Stimulated activated CD4-positive, alpha-beta T cell treated with anti-CD3 and anti-CD28 coated beads, Interleukin-2, amount 100 ng/mL, for 4 hours (primary cell): ENCODE measurements at places on chromosomes 6 and 20.

GRCh38 chr6:7806711-7807110 is 80.8 kb downstream of the BMP6 start:
- no peak for DNase-seq

GRCh38 chr6:111282515-111282914 is 195.2 kb downstream of the SLC16A10 start:
- DNase-seq: no peak

DNA sequence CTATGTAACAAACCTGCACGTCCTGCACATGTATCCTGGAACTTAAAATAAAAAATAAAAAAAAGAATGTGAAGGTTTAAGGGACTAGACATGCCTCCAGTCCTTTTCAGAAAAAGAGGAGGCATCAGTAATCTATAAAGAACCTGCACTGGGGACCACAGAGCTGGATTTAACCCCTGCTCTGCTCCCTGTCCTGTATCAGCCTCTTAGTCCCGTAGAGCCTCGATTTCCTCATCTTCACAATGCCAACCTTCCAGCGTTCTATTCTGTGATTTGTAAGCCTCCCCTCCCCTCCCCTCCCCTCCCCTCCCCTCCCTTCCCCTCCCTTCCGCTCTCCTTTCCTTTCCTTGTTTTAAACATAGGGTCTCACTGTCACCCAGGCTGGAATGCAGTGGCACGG is 31.1 kb upstream of the TMEM181 start:
- DNase-seq: no peak

- no peak for DNase-seq
Measured at GRCh38 chr6:151067684-151068596, 171.8 kb upstream of the AKAP12 start.

DNA sequence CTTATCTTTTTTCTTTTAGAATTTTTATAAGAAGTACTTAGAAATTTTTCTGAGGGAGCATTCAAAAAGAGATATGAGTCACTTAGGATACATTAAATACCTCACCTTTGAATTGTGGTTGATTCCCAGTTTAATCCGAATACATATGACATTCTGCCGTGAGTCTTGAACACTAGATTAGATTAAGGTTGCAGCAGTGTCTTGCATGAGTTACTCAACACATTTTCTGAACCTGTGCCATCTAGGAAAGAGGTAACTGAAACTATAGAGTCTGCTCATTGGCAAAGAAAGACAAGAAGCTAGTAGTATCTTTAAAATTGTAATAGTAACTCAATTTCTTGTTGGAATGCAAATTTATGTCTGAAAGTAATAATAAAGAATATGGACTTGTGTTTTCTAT is 14.9 kb downstream of the PEX3 start:
- DNase-seq: no peak

GRCh38 chr6:13787137-13787536 is 27.2 kb downstream of the MCUR1 start:
- DNase-seq: no peak

GRCh38 chr6:30792786-30793185 is 48.4 kb upstream of the IER3 start:
- no peak for DNase-seq

GRCh38 chr6:162226803-162227202 is 500.8 kb downstream of the PRKN start:
- DNase-seq: no peak

- DNase-seq: no peak
Measured at GRCh38 chr6:132368916-132369481, 32.3 kb downstream of the MOXD1 start.

DNA sequence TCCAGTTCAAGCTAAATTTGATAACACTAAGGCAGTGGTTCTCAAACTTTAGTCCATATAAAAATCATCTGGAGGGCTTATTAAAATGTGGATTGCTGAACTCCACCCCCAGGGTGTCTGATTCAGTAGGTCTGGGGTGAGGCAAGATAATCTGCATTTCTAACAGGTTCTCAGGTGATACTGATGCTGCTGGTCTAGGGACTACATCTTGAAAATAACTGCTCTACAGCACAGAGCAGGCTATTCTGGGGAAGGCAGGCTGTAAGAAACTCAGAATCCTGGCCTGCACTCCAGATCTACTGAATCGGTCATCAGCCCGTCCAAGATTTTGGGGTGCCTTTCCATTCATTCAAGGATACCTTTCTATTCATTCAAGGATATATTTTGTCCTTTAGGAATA is 11.5 kb downstream of the CALHM5 start:
- DNase-seq: no peak

DNA sequence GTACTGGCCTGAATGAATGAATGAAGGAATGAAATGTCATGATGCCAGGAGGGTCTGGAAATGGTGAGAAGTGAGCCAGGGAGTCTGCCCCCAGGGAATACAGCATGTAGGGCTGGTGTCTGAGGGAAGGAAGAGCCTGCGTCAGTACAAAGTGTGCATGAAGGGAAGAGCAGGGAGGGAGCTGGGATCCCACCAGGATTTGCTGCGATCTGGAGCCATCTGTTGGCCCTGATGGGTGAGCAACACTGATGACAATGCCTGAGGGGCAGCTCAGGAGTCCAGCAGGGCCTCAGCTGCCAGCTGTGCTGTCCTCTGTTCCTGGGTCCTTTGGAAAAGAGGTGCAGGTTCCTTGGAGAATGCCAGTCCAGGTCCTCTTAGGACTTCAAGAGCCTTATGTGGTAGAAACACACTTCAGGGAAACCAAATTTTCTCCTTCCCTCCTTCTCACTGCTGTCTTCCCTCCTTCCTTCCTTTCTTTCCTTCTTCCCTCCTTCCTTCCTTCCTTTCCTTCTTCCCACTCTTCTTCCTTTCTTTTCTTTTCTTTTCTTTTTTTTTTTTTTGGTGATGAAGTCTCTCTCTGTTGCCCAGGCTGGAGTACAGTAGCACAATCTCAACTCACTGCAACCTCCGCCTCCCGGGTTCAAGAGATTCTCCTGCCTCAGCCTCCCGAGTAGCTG is 11.5 kb downstream of the BPI start:
- DNase-seq: no peak

- DNase-seq: no peak
Measured at GRCh38 chr6:166715065-166715464, 88.0 kb upstream of the RPS6KA2 start.

DNA sequence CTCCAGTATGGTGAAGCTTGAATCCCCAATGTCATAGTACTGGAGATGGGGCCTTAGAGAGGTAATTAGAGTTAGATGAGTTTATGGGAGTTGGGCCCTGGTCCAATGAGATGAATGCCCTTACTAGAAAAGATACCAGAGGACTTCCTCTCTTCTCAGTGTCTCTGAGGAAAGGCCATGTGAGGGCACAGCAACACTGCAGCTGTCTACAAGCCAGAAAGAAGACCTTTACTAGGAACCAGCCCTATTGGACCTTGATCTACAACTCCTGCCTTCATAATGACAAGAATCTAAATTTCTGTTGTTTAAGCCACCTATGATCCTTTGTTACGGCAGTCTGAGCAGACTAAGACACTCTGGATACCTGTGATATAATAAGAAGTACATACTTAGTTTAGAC is 31.4 kb upstream of the AKAP7 start:
- DNase-seq: no peak
